Stimulated activated CD4-positive, alpha-beta T cell treated with anti-CD3 and anti-CD28 coated beads, Interleukin-15, amount 100 ng/mL, for 24 hours (primary cell): ENCODE measurements at places on chromosomes 6 and 20.

GRCh38 chr20:59231124-59231804 lies 67.6 kb downstream of the ZNF831 start:
- no peak for DNase-seq

GRCh38 chr6:53918854-53919510 lies 124.2 kb downstream of the LRRC1 start:
- DNase-seq = no peak

GRCh38 chr20:61763740-61764400 lies 301.8 kb downstream of the TAF4 start:
- no peak for DNase-seq

GRCh38 chr20:44576297-44576696 lies 6.1 kb upstream of the PKIG start:
- DNase-seq = peak; percentile 6

GRCh38 chr6:119444642-119445557 lies 95.3 kb upstream of the MAN1A1 start:
- DNase-seq = no peak

- DNase-seq = no peak
Measured at GRCh38 chr20:4169360-4170190, 154.2 kb upstream of the RNF24 start.

- peak; percentile 74 for DNase-seq
Measured at GRCh38 chr20:64065974-64066343, 3.0 kb downstream of the TCEA2 start.

DNA sequence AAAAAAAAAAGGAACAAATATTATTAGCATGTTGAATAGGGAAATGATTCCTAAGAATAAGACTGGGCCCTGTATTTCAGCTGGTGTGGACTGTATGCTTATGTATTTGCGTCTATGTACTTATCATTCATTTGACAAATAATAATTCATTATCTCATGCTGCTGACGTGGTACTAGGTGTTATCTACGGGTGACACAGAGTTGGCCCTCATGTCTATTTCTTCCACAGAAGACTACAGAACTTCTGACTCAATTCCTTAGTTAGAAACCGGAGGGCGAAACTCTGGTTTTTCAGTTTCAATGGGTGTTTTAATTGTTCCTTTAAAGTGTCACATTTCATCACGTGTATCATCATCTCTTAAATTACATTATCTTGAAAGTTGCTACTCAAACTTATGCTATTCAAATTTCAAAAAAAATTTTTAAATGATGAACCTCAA lies 305.9 kb downstream of the CLIC5 start:
- DNase-seq = peak; percentile 59

GRCh38 chr6:99645986-99646385 lies 39.4 kb downstream of the PRDM13 start:
- no peak for DNase-seq

DNA sequence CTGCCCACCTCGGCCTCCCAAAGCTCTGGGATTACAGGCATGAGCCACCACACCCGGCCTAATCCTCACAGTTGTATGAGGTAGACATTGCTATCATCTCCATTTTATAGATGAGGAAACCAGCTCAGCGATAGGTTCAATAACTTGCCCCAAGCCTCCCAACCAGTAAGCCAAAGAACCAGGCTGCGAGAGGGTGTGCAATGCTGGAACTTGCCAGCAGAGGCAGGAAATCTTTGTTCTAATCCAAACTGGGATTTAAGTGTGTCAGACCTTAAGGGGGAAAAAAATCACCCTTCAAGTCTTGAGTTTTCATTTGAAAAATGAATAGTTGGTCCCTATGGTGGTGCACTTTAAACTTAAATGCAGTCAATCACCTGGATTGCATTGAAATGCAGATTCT lies 20.1 kb upstream of the RNGTT start:
- DNase-seq = no peak

GRCh38 chr20:48803176-48804053 lies 24.4 kb downstream of the PREX1 start:
- no peak for DNase-seq

DNA sequence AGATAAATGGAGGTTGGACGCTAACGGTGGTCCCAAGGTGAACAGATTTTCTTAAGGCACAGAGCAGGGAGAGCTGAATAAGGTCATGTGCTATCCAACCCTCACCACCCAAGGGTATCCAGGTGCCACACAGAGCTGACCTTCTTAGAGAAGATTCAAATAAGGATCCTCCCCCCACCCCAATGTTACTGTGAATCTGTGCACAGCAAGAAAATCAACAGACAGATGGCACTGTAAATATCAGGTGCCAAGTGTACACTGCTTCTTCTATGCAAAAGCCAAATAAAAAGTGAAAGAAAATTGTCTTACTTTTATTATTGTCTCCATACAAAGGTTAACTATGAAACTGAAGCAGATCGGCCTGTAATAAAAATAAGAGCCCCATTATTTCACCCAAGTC lies 96.9 kb downstream of the PAK5 start:
- no peak for DNase-seq

DNA sequence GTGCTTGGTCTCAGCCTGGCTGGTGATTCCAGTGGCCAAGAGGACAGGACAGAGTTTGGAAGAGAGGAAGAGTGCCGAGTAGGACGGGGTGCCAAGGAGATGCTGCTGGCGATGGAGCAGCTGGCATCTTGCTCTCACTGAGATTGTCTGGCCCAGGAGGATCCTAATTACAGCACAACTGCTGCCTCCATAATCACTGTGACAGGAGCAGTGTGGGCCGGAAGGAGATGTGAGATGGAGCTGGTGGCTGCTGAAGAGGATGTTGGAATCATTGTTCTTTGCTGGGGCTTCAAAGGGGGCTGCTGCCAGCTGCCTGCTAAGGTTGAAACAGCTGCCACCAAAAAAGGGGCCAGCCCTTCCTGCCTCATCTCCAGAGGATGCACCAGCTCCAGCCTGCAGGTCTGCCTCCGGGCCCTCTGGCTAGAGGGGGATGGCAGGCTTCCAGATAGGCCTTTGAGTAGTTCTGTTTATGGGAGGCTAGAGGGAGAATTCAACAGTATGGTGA lies 214.4 kb downstream of the RNF144B start:
- DNase-seq = no peak

GRCh38 chr20:45258259-45258658 lies 3.9 kb upstream of the SLPI start:
- no peak for DNase-seq

DNA sequence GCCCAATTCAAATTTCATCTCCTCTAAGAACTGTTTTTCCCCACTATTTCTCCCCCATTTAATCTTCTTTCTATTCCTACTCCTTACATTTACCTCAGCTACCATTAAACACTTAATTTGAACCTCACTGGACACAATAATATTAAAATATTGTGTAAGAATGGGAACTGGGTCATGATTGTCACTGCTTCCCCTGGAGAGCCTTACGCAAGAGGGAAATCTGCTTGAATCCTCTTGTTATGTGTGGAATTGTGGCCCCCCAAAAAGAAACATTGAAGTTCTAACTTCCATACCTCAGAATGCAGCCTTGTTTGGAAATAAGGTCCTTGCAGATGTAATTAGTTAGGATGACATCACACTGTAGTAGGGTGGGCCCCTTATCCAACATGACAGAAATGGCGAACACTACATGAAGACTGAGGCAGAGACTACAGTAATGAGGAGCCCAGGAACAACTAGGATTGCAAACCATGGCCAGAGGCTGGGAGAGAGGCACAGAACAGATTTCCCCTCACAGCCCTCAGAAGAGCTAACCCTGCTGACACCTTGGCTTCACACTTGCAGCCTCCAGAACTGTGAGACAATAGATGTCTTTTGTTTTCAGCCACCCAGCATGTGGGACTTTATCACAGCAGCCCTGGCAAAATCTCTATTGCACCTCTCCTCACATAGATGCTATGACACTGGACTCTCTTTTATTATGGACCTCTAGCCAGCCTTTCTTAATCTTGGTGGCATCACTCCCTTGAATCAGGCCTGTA lies 29.9 kb downstream of the HIVEP2 start:
- DNase-seq = no peak

GRCh38 chr6:15626878-15627674 lies 35.8 kb downstream of the DTNBP1 start:
- DNase-seq = no peak

DNA sequence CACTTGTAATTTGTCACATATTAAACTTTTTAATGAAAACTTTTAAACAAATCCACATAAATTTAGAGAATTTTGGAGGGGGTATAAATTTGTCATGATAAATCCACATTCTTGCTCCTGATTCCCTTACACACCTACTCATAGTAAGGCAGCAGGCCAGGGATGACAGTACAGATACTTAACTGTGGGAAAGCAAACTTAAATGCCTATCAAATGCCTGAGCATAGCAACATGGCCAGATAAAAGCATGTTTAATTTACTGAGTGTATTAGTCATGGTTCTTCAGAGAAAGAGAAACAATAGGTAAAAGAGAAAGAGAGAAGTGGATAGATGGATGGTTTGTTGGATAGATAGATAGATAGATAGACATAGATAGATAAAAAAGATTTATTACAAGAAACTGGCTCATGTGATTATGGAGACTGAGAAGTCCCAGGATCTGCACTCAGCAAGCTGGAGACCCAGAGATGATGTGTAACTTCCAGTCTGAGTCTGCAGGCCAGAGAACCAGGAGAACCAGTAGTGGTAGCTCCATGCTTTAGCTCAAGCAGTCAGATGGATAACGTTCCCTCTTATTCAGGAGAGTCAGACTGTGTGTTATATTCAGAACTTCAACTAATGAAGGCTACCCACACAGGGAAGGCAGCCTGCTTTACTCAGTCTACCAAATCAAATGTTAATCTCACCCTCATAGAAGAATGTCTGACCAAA lies 15.9 kb upstream of the ADGRF1 start:
- no peak for DNase-seq

DNA sequence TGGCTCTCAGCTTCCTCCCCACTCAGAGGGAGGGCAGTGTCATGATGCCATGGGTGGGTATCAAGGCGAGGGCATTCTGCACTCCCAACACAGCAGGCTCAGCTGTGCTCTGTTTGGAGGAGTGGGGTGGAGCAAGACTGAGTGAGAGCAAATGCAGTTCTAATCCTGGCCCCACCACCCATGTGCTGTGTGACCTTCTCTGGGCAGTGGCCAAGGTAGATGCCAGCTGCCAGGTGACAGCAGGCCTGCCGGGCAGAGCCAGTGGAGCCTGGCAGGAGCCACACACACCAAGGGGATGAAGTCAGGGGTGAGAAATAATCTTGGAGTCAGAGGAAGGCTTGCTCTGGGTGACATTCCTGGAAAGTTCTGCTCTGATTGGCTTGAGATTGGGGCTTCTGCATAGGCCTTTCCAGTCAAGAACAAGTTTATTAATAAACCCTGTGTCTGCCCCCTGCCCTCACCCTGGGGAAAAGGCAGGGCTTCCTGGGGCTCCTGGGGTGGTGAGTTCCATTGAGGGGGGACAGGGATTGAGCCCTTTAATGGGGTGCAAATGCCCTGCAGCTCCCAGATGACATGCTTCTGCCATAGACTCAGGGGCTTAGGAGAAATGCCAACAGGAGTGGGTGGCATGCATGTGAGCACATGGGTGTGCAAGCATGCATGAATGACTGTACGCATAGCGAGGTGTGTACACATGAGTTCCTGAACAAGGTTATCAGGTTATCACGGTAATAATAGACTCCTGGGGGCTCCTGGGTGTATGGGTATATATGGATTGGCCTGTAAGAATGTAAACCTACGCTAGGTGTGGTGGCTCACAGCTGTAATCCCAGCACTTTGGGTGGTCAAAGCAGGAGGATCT lies 134.2 kb downstream of the MRPL14 start:
- no peak for DNase-seq

DNA sequence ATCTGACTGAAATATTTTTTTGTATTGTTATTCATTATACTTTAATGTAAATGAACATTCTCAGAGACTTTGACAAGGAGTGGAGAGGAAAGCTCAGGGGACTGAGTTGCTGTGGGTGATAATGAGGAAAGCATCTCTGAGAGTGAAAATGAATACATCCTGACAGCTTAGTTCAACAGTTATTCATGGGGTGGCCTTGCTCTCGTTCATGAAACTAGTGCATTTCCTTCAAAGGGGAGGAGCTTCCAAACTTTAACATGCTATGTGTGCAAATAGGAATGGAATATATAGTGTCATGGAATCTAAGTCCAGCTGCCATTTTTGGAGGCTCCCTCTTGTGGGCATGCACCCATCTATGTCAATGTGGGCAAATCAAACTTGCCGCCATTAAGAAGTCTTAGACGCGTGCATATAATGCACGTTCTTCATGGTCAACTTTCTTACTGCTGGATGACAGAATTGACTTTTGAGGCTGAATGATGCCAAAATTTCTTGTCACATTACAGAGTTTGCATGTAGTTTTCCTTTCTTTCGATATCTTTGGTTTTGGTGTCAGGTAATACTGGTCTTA lies 124.3 kb upstream of the TMEM170B start:
- no peak for DNase-seq

DNA sequence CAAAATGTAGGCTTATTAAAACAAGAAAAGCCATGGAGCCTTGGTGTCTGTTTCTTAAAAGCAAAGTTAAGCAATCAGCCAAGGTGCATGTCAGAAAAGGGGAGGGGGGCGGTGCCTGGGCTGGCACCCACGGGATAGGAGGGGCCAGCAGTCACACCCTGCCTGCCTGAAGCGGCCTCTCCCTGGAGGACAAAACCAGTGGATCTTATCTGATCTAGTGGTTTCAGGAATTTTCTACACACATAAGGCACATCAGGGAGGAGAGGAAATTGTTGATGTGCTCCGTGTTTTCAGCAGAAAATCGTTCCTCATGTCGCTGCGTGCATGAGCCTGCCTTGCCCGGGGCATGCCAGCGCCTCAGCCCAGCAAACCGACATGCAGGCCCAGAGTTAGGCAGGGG lies 276.4 kb downstream of the TAF4 start:
- DNase-seq = no peak

DNA sequence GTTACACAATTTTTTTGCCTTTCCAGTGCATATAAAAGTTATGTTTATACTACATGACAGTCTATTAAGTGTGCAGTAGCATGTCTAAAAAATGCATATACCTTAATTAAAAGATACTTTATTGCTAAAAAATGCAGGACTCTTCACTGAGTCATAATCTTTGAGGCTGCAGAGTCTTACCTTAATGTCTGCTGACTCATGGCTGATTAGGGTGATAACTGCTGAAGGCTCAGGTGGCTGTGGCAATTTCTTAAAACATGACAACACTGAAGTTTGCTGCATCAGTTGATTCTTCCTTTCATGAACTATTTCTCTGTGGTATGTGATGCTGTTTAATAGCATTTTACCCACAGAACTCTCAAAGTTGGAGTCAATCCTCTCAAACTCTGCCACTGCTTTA lies 19.1 kb downstream of the ZSCAN23 start:
- DNase-seq = no peak
